ENCODE measurements at places on chromosomes 13 and 19.

- DNase-seq: no peak
Observed at GRCh38 chr19:49678985-49679770, 2.1 kb downstream of the PRMT1 start.

- no peak for DNase-seq
Observed at GRCh38 chr13:79966059-79966458, 374.9 kb downstream of the SPRY2 start.

DNA sequence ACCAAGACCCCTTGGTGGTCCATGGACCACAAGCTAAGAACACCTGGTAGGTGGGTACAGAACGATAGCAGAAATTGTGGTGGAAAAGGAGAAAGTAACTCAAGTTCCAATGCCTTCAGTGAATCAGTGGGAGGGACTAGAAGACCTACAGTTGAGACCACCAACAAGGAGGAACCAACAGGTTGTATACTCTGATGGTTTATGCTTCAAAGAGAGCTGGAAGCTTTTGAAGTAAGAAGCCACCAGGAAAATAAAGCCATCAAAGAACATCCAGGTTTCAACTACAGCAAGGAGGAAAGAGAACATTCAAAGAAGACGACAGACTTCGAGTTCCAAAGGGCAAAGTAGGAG lies 42.4 kb downstream of the DIAPH3 start:
- no peak for DNase-seq

GRCh38 chr19:35438527-35438926 lies 9.5 kb upstream of the FFAR2 start:
- DNase-seq: no peak

- DNase-seq: no peak
Observed at GRCh38 chr13:33367171-33367895, 81.8 kb upstream of the STARD13 start.
